ENCODE measurements at places on chromosomes 4 and X.

GRCh38 chr4:52996261-52997131, 134.4 kb downstream of the RASL11B start:
- DNase-seq = no peak

GRCh38 chr4:130025701-130026100, 929.7 kb downstream of the C4orf33 start:
- no peak for DNase-seq

DNA sequence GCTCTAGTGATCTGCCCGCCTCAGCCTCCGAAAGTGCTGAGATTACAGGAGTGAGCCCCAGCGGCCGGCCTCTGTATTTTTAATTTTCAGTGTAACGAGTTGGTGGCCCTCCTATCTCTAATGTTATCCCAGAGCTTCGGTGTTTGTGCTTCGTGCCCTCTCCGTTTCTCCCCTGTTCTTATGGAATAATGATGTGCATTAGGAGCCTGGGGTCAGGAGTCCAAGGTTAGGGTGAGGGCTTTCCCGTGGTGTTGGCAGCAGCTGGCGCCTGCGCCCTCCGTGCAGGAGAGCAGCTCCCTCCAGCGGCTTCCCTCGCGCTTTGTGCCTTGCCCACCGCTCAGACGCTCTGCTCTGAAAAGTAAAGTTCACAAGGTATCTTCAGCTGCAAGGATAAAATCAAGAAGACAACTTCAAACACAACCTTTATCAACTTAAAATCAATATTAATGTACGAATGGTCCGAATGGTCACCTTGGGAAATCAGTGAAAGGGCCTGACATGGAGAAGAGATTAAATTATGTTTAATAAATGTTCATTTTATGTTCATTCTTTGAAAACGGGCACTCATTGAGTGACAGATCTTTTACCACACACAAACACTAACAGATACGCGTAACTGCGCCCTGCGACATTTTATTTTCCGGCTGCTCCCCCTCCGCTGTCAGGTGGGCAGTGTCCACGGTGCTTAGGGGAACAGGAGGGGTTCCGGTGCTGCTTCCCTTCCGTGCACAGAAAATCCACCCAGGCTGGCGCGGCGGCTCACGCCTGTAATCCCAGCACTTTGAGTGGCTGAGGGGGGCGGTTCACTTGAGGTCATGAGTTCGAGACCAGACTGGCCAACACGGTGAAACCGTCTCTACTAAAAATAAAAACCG, 62.4 kb downstream of the TRAPPC11 start:
- no peak for DNase-seq

- no peak for DNase-seq
Observed at GRCh38 chrX:136662976-136663375, 15.0 kb downstream of the CD40LG start.

DNA sequence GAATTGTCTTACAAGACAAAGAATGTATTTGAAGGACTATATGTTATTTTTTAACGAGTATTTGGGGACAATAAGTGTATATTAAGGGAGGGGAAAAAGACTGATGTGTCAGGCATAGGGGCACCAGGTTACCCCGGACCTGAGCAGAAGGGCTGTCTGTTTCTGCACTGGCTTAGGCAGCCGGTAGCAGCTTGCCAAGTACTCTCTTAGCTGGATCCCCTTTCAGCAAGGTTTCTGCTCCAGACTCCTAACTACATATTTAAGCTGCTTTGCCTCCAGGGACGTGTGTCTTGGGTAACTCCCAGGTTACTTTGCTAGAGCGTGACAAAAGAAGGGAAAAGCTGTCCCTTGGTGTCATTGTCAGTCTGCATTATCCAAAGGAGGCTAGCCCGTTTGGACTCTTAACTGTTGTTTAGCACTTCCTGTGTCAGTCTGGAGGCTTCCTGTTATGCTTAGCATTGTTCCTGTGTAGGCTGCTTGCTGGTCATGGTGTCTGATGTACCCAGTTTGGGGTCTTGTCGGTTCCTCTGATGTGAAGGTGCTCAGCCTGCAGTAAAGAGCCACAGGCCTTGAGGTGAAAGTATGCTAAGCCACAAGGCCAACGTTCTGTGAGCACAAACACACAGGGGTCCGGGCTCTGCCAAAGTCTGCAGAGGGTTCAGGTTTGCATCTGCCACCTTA, 11.6 kb downstream of the CXCR3 start:
- no peak for DNase-seq
